SJSA1 (cell line): ENCODE measurements at places on chromosomes 16 and 17. TPM values are rescaled to one million over a fixed set of nuclear protein-coding genes. Genes with fewer than 3 reads are reported as not detected.

DNA sequence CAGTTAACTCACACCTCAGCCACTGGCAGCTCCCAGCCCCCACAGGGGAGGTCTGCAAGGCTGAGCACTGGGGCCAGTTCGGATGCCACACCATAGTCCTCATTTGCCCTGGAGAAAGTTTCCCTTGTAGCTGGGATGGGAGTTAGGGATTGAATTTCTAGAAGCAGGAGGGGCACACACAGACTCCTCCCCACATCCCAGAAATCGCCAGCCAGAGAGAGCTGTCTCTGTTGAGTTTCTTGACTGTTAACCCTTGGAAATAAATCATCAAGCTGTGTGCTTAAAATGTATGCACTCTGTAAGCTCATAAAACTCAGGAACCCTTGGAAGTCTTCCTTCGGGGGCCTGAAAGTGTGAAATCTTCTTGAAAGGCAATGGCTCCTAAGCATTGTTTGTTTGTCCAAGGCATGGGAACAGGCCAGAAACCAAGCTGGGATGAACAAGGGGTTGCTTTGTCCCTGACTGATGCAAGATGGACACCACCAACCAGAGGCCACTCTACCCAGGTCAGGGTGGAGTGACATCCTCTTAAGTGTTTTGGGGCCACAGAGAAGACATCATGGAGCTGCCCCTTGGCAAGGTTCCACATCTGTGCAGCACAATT lies 394 bp upstream of the PRM3 start:
- no peak for DNase-seq
- peaks cover 8% of the 10 kb centered on the region for H3K4me1 ChIP-seq
- no peak overlapping the region for H3K4me3 ChIP-seq
- H3K36me3 ChIP-seq, result no peaks in the 10 kb centered on the region
- H3K27me3 ChIP-seq, result no peaks in the 10 kb centered on the region

Gene ST6GALNAC1
- not detected in 2 replicates for total RNA-seq

Gene DHRS7C
- not detected in 2 replicates for total RNA-seq

Gene NACA2
- not detected in 2 replicates for total RNA-seq
